NCI-H2107 (cell line): ENCODE measurements at places on chromosomes 11 and 22.

GRCh38 chr22:33850724-33851123, 69.6 kb downstream of the LARGE1 start:
- DNase-seq: no peak

GRCh38 chr11:95055283-95055897, 6.2 kb downstream of the KDM4F start:
- no peak for DNase-seq

DNA sequence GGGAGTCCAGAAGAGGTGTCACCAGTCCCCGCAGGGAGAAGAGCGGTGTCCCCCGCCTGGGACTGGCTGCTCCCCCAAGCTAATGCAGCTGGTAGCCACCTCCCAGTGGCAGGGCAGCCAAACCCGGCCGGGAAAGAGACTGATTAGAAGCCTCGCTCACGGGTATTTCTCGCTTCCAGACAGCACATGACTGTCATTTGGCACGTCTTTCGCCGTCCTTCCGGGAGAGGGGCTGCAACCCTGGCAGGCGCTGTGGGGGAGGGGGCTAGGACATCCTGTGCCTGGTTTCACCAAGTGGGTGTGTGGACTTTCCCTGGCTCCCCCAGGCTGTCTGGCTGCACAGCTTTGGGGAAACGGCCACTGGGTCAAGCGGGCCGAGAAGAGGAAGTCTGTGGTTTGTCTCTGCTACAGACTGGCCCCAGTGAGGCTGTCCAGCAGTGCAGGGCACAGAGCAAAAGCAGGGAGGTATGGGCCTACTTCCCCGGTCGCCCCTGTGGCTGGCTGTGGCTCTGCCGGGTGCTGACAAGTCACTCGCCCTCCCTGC, 3.8 kb downstream of the CD81 start:
- DNase-seq: no peak

GRCh38 chr11:59243633-59244032, 30.9 kb upstream of the MPEG1 start:
- DNase-seq: no peak

- DNase-seq: no peak
Observed at GRCh38 chr11:126318574-126319373, 14.9 kb downstream of the DCPS start.

- DNase-seq: peak; percentile 76
Observed at GRCh38 chr11:67271541-67272284, 5.4 kb downstream of the GRK2 start.

DNA sequence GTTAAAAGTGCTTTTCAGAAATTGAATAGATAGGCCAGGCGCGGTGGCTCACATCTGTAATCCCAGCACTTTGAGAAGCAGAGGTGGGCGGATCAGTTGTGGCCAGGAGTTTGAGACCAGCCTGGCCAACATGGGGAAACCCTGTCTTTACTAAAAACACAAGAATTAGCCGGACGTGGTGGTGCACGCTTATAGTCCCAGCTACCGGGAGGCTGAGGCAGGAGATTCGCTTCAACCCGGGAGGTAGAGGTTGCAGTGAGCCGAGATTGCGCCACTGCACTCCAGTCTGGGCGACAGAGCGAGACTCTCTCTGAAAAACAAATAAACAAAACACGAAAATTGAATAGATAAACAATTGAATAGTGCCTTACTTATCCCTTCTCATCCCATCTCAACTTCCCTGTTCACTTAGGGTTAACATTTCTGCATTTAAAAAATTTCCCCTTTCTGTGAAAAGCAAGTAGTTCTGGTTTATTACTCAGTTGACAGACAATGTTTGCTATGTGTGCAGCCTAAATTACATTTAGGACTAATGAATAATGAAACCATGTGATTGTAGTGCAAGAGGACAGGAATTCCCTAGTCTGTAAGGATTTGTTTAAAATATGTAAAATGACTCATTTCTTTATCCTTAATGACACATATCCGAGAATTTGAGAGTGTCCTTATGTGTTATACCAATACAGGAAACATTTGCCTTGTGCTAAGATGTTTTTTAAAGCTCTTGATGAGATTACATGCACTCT, 6.0 kb downstream of the RNF169 start:
- no peak for DNase-seq

GRCh38 chr22:41508770-41509170, 35.5 kb downstream of the POLR3H start:
- no peak for DNase-seq

DNA sequence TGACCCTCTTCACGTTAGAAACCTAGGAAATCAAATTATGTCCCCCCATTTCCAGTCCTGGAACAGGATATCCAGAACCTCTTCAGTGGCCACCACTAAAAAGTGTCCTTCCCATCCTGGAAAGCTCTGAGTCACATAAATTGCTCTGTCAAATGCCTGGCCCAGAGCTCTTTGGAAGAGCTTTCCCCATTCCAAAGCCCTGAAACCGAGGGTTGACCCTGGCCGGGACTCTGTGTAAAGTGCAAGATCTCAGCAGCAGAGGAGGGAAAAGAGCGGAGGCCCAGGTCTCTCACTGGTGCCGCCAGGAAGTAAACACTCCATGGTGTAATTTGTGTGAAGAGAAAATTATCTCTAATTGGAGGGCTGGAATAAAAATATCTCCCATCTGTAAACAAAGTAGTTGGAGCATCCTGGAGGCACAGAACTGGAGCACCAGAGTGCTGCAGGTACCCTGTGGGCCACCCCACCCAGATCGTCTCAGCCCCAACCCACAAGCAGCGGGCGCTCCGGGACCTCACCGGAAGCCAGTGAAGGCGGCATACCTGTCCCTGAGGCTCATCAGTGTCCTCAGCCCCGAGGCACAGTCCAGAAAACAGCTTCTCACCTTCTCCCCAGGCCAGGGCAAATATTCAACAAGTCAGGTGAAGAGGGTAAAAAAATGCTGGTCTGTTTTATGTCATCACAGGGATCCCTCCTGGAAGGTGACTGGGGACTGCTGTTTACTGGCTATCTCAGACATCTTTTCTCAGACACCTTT, 4.7 kb upstream of the JAM3 start:
- no peak for DNase-seq
